ENCODE measurements at places on chromosomes 3 and 15.

GRCh38 chr3:169940470-169941181, 26.0 kb upstream of the SEC62 start:
- no peak for DNase-seq

DNA sequence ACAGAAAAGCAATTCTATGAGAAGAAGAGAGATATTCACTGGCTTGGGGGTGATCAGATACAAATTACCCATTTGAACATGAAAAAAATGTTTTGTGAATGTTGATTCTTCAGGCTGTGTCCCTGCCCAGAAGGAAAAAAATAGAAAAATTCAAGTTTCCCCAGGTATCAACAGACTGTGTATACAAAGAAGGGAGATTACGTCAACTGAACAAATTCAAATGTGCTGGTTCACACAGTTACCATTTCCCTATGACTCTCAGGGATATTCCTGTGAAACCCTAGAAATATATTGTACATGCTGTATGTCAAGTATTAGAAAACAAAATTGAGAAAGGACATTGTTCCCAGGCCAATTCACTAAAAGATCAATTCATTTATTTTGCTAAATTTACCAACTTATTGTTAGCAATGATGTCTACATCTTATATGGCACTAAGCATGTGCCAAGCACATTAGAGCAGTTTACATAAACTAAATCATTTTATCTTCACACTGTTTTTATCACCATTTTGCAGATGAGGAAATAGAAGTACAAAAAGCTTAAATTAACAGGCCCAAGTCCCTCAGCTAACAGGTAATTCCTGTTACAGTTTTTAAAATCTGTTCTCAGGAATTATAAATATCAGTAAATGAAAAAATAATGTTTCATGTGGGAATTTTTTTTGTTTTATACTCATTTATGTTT, 306.7 kb upstream of the ROBO2 start:
- DNase-seq, result no peak

DNA sequence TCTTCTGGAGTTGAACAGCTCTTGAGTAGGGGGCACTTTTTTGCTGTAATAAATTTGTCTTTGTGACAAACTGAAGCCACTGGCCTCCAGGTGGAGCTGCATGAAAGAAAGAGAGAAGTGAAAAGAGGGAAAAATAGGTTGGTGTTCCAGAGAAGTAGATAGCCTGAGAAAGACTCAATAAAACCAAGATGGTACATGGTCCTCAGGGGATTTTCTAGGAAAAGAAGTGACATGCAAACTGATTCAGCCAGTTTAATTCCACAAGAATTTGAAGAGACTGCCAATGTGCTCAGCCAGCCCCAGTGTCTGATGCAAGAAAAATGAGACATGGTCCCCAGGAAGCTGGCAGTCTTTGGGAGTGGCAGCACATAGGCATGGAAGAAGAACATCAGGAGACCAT, 152.7 kb downstream of the CD47 start:
- no peak for DNase-seq

DNA sequence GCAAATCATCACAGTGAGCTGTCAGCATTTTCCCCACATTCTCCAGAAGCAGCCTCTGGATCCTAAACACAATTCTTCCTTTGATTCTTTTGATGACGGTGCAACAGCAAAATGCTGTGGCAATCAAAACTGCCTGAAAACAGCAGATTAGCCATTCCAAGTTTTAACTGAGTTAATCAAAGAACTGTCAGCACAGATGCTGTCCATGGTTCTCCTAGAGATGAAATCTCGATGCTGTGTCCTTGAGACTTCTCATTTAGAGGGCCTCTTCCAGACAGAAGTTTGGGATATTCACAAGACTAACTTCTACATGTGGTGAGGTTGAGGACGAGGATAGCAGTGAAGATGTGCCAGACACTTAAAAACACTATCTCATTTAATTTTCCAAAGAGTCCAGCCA, 50.4 kb upstream of the GYG1 start:
- DNase-seq, result no peak

DNA sequence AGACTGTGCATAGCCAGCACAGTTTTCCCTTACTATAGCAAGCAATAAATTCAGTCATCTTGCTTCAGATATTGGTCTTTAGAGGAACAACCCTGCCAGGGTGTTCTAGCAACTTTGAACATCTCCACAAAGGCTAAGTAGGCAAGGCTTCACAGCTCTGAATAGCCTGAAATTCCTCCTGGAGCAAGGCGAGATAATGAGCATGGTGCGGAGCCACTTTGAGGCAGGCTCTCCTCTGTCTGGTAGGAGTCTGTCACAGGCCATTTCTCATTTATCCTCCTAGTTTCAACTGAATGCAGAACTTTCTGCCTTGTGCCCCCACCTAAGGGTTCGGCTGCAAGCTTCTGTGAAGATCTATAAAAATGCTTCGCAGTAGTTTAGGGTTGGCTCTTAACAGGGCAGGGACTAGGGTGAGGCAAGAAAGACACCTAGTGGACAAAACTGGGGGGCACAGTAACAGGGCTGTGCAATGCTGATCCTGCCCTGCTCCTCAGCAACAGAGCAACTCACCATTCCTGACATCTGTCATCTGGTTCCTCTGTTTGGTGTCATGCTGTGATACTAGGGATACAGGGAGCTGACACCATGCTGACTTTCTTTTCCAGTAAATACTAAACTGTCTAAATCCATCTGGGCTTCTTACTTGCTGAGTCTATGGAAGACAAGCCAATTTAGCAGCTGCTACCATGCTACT, 16.6 kb upstream of the EHHADH start:
- DNase-seq, result no peak

GRCh38 chr3:63949005-63949404, 36.8 kb upstream of the SCAANT1 start:
- DNase-seq, result no peak

GRCh38 chr3:13025778-13026518, 47.3 kb downstream of the IQSEC1 start:
- no peak for DNase-seq

Data from activated naive CD4-positive, alpha-beta T cell treated with anti-CD3 and anti-CD28 coated beads, Interleukin-2, amount 50 U/mL, for 72 hours (primary cell).